Vein endothelial cell (primary cell): ENCODE measurements at places on chromosomes 4 and X. TPM values are rescaled to one million over a fixed set of nuclear protein-coding genes. Genes with fewer than 3 reads are reported as not detected.

F8A3 gene
- total RNA-seq, result 3.0 and 3.9 TPM in 2 replicates

RS1 gene
- not detected in 2 replicates for total RNA-seq

FREM3 gene
- under 0.01 and 0.19 TPM in 2 replicates for total RNA-seq

GUCY1B1 gene
- 4.7 and 5.6 TPM in 2 replicates for total RNA-seq

FRAS1 gene
- total RNA-seq, result 0.65 and 3.3 TPM in 2 replicates

MFAP3L gene
- total RNA-seq, result 1.1 and 1.3 TPM in 2 replicates

MAGEA2 gene
- total RNA-seq, result not detected in 2 replicates
